ENCODE measurements at places on chromosomes 4 and X.

- no peak for DNase-seq
- peaks cover 9% of the 10 kb centered on the region for H3K4me1 ChIP-seq
- H3K27me3 ChIP-seq, result peaks cover 27% of the 10 kb centered on the region
- H3K4me3 ChIP-seq, result no peak overlapping the region
Observed at GRCh38 chr4:25908491-25908901, 5.5 kb upstream of the SMIM20 start.

DNA sequence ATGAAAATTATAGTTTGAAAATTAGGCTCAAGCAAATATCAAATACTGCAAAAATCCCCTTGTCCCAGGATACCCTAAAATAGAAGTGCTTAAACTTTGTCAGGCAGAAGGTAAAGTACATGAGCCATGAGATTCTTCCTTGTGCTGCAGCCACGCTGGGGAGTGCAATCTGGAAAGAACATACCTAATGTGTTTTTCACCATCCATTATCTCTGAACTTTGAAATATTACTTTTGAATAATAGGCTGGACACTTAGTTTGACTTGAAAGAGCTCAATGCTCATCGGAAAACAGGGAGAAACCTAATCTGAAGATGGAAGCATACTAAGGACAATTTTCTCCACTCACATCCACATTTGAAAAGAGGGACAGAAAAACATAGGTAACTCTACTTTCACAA, 18.9 kb downstream of the THAP9 start:
- no peaks in the 10 kb centered on the region for H3K27me3 ChIP-seq
- H3K4me1 ChIP-seq, result peaks cover 11% of the 10 kb centered on the region
- H3K4me3 ChIP-seq, result no peak overlapping the region
- DNase-seq, result no peak
- peak overlapping the region; percentile 48 for H3K27ac ChIP-seq

DNA sequence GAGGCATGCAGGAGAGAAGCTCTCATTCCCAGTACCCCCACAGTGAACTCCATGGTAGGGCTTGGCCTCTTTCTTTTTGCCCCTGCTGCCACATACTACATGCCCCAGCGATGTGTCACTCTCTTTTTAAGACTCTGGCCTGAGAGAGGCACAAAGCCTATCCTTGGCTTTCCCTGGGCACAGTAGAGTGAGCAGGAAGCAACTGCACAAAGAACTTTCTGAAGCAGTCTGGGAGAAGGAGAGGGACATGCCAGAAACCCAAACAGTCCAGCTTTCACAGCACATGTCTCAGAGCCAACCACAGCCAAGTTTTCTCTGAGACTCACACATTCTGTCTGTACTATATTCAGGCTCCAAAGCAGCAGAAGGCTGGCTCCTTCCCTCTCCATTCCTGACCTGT, 7.9 kb upstream of the NALF2 start:
- peaks cover 12% of the 10 kb centered on the region for H3K27me3 ChIP-seq
- H3K36me3 ChIP-seq, result no peaks in the 10 kb centered on the region
- H3K27ac ChIP-seq, result no peak overlapping the region
- H3K4me3 ChIP-seq, result no peak overlapping the region
- H3K4me1 ChIP-seq, result no peaks in the 10 kb centered on the region

DNA sequence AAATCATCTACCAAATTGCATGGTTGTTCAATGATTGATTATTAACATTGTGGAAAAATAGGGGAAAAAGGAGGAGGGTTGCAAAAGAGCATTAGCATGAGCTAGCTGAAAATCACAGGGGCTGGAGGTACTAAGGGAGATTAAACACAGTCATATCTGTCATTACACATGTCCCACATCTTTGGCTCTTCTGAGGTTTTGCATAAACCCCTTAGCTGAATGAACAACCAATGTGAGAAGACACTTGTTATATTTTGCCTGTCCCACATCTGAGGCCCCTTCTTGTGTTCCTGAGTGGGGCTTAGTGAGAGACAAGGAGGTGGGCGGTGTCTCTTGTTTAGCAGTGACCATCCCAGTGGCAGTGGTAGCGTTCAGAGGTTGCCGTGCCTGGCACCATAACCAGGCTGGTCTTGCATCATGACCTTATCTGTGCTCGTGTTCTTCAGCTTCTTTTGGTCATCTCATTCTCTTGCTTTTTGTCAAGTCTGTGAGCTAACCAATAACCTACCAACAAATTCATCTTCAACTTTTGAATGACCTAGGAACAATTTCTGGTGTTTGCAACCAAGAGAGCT, 95.6 kb downstream of the MID1IP1 start:
- no peaks in the 10 kb centered on the region for H3K36me3 ChIP-seq

GRCh38 chr4:12968345-12968744, 515.8 kb downstream of the RAB28 start:
- no peak overlapping the region for H3K27ac ChIP-seq
- no peaks in the 10 kb centered on the region for H3K36me3 ChIP-seq
- no peaks in the 10 kb centered on the region for H3K4me1 ChIP-seq
- peaks cover 7% of the 10 kb centered on the region for H3K27me3 ChIP-seq
- no peak for DNase-seq

GRCh38 chrX:120840827-120841226, 34.8 kb downstream of the CT47B1 start:
- H3K4me3 ChIP-seq, result no peak overlapping the region
- no peak for DNase-seq
- no peaks in the 10 kb centered on the region for H3K4me1 ChIP-seq
- no peaks in the 10 kb centered on the region for H3K27me3 ChIP-seq
- no peak overlapping the region for H3K27ac ChIP-seq

Measured in nephron progenitor cell (in vitro differentiated cells).